ENCODE measurements at places on chromosomes 12 and 14.

DNA sequence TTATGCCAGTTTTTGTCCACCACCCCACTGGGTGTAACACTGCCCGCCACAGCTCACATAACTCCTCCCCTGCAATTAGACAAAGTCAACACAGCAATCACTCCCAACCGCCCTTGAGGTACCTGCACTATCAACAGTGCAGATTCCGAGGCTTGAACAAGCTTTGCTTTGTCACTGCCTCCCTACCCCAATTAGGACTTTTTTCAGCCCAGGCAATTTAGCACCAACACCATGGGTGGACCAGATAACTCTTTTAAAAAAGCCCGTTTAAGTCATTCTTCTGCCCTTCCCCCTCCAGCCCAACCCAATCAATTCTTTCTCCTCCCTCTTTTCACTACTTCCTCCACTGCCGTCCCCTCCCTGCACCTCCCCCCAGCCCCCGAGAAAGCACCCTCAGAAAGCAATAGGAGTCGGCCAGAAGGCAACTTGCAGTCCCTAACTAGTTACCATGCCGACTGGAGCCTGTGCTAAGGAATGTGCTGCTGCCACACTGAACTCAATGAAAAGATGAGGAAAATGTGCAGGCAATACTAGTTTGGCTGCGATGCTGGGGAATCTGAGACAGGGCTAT, 45.7 kb upstream of the OTX2 start:
- no peak for DNase-seq

- DNase-seq, result no peak
These were observed 32.0 kb downstream of the EAPP start for GRCh38 chr14:34507459-34507858.

DNA sequence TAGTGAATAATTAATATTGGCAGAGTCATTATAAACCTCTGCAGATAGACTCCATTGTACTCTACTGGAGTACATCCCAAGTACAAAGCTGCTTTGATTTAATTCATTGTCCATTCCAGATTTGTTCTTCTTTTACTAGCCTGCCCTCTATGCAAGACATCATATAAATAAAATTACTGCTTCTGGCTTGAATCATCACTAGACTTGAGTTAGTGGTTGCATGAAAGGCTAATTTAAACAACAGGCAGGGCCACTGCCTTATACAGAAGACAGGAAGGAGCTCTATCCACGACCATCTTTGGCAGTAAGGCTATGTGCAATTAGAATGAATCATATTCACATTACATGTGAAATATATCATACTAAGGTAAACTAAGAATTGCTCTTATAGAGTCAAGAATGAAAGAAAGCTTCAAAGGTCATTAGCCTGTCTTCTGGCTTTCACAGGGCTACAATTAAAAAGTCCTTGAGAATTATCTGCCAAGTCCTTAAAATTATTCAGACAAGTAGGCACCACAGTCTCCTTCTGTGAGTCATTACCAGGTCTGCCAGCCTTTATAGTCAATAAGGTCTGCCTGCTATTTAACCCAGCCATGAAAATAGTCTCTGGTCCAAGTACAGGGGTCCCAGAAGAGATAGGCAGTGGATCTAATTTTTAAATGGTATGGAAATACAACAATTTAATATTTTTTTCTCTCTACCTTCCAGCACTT, 631.8 kb downstream of the TMTC2 start:
- DNase-seq, result no peak

DNA sequence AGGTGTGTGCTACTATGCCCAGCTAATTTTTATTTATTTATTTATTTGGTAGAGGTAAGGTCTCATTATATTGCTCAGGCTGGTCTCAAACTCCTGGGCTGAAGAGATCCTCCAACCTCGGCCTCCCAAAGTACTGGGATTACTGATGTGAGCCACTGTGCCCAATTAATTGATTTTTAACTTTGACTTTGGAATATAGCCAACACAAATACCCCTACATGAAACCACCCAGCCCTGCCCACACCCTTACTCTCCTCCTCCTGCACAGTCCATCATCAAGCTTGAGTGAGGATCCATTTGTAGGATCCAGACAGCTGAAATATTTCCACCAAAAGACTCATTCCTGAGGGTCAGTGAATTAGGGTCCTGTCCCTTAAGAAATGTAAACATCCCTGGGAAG, 3.3 kb upstream of the TEAD4 start:
- no peak for DNase-seq

DNA sequence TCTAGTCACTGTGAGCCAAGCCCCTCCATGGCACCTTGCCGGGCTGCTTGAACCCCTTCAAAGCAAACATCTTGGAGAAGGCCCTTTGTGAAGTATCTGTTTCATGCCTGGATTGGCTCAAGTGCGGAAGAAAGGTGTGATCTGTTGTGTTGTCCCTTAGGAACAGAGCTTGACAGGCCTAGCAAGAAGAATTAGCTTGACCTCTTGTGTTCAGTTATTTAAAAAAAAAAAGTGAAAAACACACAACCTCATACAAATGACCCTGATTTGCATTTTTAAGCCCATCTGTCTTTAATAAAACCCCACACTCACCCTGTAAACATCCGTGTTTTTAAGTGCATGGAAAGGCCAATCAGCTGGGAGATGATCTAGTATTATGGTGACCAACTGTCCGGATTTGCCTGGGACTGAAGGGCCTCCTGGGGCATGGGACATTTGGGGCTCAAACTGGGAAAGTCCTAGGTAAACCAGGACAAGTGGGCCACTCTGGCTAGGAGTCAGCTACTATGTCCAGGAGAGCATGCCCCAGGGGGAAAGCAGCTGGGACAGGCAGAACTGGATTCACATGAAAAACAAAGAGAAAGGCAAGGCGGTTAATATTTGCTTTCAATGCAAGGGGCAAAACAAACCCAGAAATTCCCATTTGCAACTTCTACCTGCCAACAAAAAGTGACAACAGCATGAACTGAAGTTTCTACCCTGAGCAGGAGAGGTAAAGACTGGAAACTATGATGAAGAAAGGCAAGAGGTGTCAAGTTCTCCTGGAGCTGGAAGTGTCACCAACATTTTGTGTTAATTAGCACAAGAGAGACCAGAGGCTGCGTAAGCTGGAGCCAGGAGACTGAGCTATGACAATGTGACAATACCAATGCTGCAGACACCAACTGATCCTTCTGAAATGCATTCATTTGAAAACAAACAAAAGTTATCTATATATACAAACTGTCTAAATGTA, 78.6 kb downstream of the CLMN start:
- no peak for DNase-seq

DNA sequence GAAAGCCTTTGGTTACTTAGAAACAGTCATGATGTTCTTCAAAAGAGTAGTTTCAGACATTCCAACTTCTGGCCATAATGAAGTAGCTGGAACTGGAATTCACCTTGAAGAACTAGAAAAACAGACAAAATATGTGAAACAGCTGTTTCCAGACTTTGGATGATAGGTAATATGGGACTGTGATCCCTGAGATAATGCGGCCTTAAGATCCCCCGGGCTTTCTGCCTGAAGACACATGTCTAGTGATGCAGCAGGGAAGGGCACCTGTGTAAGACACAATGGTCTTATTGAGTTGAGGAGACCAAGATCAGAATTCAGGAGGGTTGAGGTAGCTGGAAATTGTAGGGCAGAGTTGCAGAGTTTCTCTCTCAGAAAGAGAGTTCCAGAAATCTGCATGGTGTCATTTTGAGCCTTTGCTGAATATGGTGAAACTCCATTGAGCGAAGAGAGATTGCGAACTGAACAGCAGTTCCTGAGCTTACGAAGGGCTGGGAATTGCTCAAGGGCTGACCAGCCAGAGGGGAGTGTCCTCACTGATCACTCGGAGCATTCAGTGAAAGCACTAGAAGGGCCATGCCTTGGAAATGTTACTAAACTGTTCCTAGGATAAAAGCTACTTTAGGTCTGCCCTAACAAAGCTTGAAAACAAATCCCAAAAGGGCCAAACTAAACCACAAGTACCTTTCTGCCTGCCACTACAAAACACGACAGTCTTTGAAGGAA, 41.7 kb upstream of the FRS2 start:
- DNase-seq, result no peak

All from CD8-positive, alpha-beta memory T cell (primary cell).